ENCODE measurements at places on chromosomes 4 and X.

DNA sequence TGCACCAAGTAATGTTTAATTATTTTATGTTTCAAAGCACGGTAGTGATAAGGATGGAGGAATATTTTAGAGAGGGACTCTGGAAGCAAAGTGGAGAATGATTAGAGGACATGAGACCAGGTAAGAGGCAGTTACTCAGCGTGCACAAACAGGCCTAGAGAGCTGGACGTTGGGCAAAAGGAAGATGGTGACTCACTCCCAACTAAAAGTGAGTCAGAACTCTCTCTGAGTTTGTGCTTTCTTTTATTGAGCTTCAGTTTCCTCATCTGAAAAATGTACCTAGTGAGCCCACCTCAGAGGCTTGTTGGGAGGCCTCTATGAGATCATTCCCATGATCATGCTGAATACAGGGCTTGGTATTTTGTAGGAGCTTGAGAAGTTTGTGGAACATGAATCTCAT lies 1.6 kb upstream of the ZC4H2 start:
- DNase-seq = peak; percentile 4

- no peak for DNase-seq
Measured at GRCh38 chr4:70734971-70735370, 13.2 kb downstream of the RUFY3 start.

DNA sequence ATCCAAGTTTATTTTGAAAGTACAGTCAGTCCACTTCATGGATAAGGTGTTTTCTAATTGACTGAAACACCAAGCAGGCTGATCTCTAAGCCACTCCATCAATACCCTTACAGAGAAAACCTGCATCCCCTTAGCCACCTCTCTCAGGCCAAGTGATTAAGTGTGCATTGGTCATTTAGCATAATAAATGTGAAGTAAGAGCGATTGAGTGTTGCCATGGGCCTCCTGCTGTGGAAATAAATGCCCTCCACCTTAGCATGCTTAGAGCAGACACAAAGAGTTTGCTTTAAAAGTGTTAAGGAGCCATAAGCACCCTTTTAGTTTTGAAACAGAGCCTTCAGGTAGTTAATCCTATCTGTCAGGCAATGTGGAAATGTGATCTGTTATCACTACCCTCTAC lies 386.5 kb downstream of the GPAT3 start:
- DNase-seq = no peak

DNA sequence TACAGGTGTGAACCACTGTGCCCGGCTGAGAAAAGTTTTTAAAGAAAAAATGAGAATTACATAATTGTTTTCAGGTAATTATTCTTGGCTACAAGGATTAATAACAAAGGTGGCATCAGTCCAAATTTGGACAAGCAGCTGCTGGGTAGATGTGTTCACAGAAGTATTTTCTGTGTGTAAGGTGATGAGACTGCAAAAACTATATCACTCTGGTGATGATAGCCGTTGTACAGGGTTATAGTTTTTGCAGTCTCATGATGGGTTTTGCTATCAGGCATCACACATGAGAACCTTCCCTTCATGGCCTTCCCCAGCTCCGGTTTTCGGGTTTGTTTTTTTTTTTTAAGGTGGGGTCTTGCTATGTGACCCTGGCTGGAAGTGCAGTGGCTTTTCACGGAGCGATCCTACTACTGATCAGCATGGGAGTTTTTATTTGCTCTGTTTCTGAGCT lies 5.1 kb upstream of the SLC10A3 start:
- no peak for DNase-seq

DNA sequence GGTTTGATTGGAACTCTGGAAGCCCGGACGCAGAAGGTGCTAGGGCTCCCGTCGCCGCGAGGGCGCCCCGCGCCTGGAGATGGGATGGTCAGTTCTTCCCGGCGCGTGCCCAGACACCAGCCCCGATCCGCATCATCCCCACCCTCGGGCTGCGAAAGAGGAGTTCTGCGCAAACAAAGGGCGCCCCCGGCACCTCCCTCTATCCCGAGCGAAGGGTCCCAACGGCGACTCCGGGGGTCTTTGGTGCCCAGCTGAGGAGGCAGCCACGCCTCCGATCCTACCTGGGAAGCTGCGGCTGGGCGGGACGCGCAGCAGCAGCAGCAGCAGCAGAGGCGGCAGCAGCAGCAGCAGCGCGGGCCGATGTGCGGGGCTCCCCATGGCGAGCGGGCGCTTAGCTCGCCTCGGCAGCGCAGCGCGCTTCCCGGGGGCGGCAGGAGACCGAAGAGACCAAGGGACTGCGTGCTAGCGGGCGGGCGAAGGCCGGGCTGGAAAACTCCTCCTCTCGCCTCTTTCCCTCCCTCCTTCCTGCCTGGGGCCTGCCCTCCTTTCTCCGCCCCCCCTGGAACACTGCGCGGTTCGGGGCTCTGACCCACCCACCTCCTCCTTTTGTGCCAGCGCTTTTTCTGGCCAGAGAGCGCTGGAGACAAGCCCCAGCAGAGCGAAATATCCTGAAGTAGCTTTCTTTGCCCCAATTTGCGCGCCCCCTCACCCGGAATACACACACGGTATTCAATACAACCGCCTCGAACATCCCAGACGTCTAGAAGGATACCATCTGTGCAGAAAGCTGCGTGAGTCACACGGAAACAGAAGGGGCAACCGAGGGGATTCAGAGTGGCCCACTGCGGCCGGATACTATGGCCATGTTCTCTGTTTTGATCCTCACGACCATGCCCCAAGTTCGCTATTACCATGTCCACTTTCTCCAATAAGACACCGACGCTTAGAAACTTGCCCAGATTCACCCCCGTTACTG lies at the start of gene SRPX:
Gene SRPX, minus strand, starts transcription at position 457 of the 976 bp plus-strand sequence. Its CDS starts 79 bp downstream, at position 378.
- DNase-seq = peak; percentile 54

- DNase-seq = peak; percentile 66
Measured at GRCh38 chr4:86935853-86936733, 1.3 kb downstream of the AFF1 start.

DNA sequence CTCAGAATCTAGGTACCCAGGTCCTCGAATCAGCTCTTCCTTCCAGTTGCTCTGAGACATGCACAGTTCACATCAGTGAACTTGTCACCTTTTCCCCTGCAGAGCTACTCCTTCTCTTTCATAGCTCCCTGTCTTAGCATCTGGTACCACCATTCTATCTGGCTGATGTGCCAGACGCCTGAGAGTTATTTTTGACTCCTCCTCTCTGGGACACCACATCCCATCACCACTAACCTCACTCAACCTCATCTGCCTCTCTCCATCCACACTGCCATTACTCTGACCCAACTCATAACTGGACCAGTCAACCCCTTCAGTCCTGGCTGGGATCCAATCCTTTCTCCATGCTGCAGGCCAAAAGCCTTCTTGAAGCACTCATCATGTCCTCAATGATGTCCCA lies 44.5 kb downstream of the SLC2A9 start:
- DNase-seq = no peak

DNA sequence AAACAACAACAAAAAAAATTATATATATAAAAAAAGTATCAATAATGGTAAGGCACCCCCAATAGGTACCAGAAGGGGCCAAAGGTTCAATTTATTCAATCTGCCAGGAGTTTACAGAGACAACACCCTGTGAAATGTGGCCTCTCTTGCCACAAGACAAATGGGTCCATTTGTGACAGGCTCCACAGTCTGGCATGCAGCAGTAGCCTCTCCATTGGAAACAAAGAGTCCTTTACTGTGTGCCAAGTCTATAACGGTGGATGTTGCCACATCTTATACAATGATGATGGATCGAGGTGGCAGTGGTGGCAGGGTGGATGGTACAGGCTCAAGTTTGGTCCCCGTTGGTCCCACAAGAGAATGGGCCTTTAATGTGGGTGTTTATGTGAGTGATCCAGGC lies 70.1 kb upstream of the SH3RF1 start:
- DNase-seq = no peak

GRCh38 chr4:108094131-108094530 lies 74.6 kb downstream of the LEF1 start:
- DNase-seq = no peak

DNA sequence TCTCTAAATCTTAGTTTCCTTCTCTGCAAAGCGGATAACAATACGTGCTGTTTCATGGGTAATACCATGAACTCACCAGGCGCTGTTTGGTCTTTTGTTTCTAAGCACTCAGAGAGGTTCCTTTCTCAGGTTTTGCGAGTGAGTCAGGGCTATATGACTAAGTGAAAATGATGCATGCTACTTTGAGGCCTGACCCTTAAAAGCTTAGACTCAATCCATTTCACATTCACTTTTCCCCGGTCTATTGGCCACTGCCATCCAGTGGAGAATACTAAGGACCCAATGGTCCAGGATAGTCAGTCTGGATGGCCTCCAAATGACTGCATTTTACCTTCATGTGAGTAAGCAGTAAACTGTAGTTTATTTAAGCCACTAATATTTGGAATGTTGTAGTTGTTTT lies 400.8 kb upstream of the SLIT2 start:
- DNase-seq = peak; percentile 82

GRCh38 chrX:34891391-34891790 lies 51.2 kb upstream of the FAM47B start:
- DNase-seq = no peak

GRCh38 chr4:146916479-146917076 lies 29.1 kb downstream of the TTC29 start:
- DNase-seq = peak; percentile 33

- peak; percentile 67 for DNase-seq
Measured at GRCh38 chr4:155952501-155952901, 1.2 kb downstream of the CTSO start.

DNA sequence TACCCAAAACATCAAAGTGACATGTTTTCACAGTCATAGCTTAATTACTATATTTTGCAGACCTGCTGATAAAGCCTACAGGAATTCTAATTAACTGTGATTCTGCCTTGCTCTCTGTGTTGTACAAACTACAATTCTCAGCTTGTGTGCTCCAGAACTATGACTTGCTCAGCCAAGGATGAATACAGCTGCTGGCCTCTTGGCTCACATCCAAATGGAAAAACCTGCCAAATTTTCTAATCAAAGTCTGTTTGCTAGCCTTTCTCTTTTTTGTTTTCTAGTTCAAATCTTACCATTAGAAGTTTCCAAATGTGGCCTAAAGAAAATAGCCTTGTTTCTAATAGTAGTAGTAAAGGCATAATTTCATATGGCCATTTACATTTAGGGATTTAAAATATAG lies 1176.8 kb downstream of the FAM133A start:
- no peak for DNase-seq

- DNase-seq = no peak
Measured at GRCh38 chr4:59570860-59571476, 1629.2 kb upstream of the ADGRL3 start.

DNA sequence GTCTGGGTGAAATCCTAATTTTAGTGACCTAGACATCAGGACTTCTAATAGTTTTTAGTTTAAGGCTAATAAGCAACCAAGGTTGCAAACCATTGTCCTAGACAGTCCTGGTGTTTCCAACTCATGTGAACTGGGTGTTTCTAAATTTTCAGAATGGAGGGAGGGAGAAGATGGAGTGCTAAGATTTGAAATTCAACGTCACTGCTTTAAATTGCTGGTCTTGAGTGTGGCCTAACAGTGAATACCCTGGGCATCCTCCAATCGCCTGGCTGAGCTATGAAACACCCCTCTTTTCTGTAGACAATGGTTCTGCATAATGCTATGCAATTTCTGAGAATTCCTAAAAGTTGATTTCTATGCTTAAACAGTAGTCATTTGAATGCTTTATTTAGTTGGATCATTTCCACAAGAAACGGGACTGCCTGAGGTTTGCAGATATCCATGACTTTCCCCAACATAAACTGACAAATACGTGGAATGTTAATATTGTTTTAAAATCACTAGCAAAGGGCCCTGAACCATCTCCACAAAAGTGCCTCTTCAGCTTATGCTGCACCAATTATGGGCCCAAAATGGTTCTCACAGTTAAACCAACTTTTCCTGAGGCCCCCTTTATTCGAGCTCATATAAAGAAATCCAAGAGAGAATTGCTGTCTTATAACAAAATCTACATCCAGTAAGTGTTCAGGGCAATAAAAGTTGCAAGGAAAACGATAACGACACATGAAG lies 1.1 kb downstream of the FBXL5 start:
- peak; percentile 68 for DNase-seq

DNA sequence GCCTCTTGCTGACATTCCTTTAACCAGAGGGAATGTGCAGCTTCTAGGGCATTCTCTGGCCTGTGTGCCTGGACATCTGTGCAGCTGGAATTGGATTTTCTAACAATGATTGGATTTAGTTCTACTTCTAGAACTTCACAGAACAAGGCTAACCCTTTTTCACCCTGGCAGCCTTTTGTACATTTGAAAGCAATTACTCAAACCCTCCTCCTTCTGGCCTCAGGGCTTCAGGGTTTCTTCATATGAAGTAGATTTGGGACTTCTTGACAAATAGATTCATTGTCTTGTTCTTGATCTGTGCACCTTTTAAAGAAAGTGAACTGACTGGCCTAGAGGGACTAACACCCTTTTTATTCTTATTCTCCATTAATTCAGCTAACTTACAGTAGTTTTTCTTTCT lies 30.1 kb downstream of the SPATA18 start:
- DNase-seq = no peak

GRCh38 chr4:81811562-81812293 lies 340.0 kb upstream of the RASGEF1B start:
- DNase-seq = no peak

- DNase-seq = peak; percentile 31
Measured at GRCh38 chrX:22196149-22196548, 76.6 kb upstream of the CBLL2 start.

- no peak for DNase-seq
Measured at GRCh38 chr4:7955393-7955792, 15.7 kb upstream of the AFAP1 start.

DNA sequence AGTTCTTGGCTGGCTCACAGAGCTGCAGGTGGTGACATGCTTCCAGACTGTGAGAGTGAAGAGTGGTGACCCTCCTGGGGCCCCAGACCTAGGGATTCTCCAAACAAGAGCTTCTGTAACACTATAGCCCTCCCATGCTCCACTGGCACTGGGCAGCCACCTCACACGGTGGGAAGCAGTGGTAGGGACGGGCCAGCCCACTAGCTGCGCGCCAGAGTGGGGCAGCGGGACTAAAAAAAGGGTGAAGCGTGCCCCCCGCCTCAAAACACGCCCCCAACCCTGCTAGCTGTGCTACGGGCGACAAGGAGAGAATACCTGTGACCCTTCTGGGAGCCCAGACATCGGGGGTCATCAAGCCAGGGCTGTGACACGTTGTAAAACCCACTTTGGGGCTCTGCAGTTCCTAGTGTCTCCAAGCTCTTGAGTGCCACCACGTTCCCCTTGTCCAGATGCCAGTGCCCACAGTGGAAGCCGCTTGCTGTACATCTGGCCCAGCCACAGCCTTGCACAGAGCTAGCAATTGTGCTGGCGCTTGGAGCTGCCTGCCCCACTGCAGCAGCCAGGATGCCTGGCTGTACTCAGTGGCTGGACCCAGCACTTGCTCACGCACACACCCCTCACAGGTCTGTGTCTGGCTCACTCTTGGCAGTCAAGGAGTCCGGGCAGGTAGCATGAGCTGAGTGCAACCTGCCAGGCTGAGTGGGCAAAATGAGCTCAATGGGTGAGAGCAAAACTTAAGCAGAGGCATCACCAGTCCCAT lies 100.0 kb downstream of the DCAF12L2 start:
- DNase-seq = no peak

- DNase-seq = no peak
Measured at GRCh38 chrX:48548871-48549270, 9.4 kb downstream of the TBC1D25 start.
